ENCODE measurements at places on chromosomes 11 and 22.

DNA sequence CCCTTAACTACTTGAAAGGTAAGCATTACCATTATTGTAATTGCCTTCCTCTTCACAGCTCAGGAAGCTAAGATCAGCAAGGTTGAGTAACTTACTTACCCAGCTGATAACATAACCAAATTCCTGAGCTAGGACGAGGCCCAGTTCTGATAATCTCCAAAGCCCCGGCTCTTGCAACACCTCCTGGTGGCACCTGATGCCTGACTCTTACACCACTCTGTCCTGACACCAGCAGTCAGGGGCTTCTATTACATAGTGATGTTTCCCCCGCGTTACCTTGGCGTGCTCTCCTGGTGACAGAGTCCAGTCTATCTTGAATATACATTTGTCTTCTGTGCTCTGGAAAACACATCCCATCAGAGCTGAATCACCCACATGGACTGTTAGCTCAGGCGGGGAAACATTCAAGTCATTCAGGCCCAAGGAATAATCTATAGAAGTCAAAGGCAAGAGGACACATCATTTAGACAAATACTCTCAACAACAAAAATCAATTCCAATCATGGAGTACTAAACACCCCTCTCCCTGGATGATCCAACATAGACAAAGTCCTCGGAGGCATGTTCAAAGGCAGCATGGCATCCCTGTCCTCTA lies 12.6 kb downstream of the JAML start:
- no peak for DNase-seq

DNA sequence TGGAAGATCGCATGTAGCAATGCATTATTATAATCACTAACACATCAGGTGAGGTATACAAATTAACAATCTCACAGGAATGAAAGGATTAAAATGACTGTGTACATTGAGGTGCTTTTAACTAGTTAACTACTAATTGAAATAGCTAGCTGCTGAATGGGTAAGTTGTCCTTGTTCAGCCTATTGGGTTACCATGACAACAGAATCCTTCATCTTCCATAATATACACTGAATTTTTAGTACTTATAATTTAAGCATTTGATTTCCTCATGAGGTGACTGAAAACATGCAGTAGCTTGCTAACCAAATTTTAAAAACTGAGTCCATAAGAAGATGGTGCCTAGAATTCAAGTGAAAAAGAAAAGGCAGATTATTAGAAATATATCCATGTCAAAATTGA lies 347.9 kb downstream of the FAT3 start:
- DNase-seq: no peak

GRCh38 chr22:36369922-36370791 lies 17.6 kb downstream of the MYH9 start:
- DNase-seq: no peak

DNA sequence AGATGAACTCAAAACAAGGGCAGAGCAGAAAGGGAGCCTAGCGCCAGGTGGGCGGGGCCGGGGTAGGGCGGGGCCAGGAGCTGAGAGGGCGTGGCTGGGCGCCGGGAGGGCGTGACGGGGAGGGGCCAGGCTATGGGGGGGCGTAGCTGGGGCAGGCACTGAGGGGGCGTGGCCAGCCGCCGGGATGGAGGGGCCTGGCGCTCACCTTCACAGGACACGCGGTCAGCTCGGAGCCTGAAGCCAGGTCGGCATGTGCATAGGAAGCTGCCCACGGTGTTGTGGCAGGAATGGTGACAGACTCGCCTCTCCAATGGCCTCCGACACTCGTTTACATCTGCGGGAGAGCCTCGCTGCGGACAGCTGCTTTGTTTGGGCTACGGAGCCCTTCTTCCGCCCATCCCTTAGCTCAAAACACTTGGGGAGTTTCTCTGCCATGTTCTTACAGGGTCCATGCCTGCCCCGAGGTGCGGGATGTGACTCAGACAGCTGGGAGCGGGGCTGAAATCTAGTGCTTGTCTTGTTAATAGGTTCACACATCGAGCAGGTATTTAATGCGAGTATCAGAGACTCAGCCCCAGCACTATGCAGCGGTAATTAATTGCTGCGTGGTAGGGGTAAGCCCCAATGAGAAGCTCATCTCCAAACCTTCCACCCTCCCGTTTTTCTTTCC lies 13.4 kb downstream of the VWCE start:
- no peak for DNase-seq

- no peak for DNase-seq
Measured at GRCh38 chr11:55714982-55715888, 53.2 kb downstream of the OR4C6 start.

GRCh38 chr11:3167143-3168119 lies 2.3 kb upstream of the OSBPL5 start:
- DNase-seq: no peak

GRCh38 chr11:34411111-34411510 lies 27.6 kb upstream of the CAT start:
- DNase-seq: no peak

GRCh38 chr11:85697747-85698146 lies 11.8 kb upstream of the CCDC89 start:
- no peak for DNase-seq

GRCh38 chr11:46300270-46300669 lies 22.8 kb downstream of the CREB3L1 start:
- no peak for DNase-seq
